ENCODE measurements at places on chromosomes 5 and 9.

GRCh38 chr5:89097103-89097502, 214.1 kb upstream of the MEF2C start:
- no peak for DNase-seq

DNA sequence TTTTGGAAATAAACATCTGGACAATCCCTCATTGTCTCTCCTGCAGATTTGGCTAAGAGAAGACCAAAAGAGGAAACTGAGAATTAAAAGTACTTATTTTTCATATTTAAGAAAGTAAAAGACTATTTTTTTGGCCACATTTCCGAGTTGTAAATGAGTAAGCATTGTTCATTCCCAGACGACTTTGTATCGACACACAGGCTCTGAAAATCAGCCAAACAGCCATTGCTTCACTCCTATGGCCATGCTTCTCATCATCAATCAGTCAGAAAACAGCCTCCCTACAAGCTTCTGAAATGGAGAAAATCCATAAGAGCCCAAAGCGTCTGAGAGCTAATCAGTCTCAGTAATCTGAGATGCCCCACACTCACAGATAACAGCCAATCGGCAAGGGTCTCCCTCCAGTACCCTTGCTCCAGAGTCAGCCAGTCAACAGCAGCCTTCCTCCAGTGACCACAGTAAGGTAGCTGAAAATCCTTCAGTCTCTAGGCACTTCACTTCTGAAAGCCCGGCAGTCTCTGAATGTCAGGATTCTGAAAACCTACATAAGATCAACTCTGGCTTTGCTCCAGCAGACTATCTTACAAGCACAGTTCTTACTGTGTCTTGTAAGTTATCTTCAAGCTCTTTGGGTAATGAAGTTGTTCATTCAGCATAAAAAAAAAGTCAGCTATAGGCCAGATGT, 30.9 kb downstream of the CDO1 start:
- DNase-seq: no peak

DNA sequence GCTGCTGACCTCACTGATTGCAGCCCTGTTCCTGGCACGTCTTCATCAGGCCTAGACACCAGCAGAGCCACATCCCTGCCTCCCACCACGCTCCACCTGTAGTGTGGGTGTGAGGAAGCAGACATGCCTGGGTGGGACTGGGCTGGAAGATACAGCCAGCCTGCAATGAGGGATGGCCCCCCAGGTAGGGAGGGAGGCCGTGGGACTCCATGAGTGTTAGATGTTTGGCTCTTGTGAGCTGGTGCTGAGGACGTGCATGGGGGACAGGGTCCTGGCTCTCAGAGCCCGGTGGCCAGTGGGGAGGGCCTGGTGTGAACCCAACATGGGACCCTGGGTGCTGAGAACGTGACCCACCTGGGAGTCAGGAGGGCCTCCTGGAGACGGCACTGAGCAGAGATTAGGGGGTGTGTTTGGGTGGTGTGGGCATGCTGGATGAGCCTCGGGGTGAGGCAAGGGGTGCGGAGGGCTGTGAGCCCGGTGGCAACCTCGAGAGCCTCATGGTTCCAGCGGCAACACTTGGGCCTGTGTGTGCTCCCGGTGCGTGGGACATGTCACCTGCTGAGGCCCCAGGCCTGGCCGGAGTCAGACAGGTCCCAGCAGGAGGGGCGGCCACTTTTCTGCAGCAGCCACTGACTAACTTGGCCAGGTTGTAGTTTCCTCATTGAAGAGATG, 87.6 kb downstream of the PHF2 start:
- no peak for DNase-seq

DNA sequence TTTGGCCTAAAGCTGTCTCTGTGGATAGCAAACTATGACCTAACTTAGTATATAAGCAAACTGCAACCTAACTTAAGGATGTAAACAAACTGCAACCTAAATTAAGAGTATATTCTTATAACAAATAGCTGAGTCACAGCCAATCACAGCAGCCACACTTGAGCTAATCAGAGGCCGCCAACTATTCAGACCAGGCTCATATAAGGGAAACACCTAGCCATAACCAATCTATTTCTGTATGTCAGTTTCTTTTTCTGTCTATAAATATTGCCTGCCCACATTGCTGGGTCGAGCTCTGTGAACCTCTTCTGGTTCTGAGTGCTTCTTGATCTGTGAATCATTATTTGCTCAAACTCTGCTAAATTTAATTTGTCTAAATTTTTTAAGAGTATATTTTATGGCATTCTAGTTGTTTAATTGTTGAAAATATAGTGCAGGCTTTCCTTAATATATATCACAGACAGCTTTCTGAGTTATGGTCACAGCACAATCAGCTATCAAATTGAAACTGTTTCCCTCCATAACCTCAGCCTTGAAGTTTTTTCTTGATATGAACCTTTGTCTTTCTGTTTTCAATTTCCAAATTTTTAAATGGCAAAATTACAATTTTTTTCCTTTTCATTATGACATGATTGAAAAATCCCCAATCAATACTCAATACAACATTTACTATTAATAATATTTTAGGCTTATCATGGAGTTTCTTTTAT, 327.1 kb upstream of the NUDT12 start:
- DNase-seq: no peak

Measured in fibroblast of skin of abdomen (primary cell).